ENCODE measurements at places on chromosomes 4 and X. TPM values are rescaled to one million over a fixed set of nuclear protein-coding genes. Genes with fewer than 3 reads are reported as not detected.

The RIBC1 gene
- 0.93 TPM for total RNA-seq

The ACE2 gene
- total RNA-seq: 0.12 TPM

The STK32B gene
- total RNA-seq: 4.1 TPM

The SAGE1 gene
- total RNA-seq: not detected

The HPGDS gene
- total RNA-seq: not detected

The RELL1 gene
- 70.4 TPM for total RNA-seq

The RAB40A gene
- total RNA-seq: 0.12 TPM

The IL13RA1 gene
- total RNA-seq: 93.0 TPM

The KLB gene
- total RNA-seq: 0.06 TPM

The RASGEF1B gene
- total RNA-seq: 10.9 TPM

The RWDD4 gene
- 21.9 TPM for total RNA-seq

The SH3RF1 gene
- 35.0 TPM for total RNA-seq

The CXCL3 gene
- total RNA-seq: 0.26 TPM

The EIF2S3 gene
- 202 TPM for total RNA-seq

The GPR173 gene
- total RNA-seq: 1.7 TPM

The C4orf36 gene
- 0.31 TPM for total RNA-seq

The SPACA5 gene
- not detected for total RNA-seq

Measured in aortic smooth muscle cell (primary cell).